ENCODE measurements at places on chromosomes 12 and 14.

- peak overlapping the region; percentile 47 for H3K4me3 ChIP-seq
- H3K27me3 ChIP-seq = no peaks in the 10 kb centered on the region
- peaks cover 3% of the 10 kb centered on the region for H3K36me3 ChIP-seq
- H3K27ac ChIP-seq = peak overlapping the region; percentile 98
- DNase-seq = peak; percentile 64
These were observed 1133.3 kb downstream of the BCL11B start for GRCh38 chr14:98138666-98139065.

- no peak overlapping the region for H3K4me3 ChIP-seq
- no peaks in the 10 kb centered on the region for H3K4me1 ChIP-seq
- peaks cover 23% of the 10 kb centered on the region for H3K27me3 ChIP-seq
- no peaks in the 10 kb centered on the region for H3K36me3 ChIP-seq
These were observed 100.2 kb downstream of the EPS8 start for GRCh38 chr12:15688838-15689625.

GRCh38 chr14:34198096-34198495, 247.2 kb upstream of the EGLN3 start:
- H3K36me3 ChIP-seq = no peaks in the 10 kb centered on the region
- H3K27ac ChIP-seq = no peak overlapping the region
- no peak overlapping the region for H3K4me3 ChIP-seq
- peaks cover 8% of the 10 kb centered on the region for H3K27me3 ChIP-seq

DNA sequence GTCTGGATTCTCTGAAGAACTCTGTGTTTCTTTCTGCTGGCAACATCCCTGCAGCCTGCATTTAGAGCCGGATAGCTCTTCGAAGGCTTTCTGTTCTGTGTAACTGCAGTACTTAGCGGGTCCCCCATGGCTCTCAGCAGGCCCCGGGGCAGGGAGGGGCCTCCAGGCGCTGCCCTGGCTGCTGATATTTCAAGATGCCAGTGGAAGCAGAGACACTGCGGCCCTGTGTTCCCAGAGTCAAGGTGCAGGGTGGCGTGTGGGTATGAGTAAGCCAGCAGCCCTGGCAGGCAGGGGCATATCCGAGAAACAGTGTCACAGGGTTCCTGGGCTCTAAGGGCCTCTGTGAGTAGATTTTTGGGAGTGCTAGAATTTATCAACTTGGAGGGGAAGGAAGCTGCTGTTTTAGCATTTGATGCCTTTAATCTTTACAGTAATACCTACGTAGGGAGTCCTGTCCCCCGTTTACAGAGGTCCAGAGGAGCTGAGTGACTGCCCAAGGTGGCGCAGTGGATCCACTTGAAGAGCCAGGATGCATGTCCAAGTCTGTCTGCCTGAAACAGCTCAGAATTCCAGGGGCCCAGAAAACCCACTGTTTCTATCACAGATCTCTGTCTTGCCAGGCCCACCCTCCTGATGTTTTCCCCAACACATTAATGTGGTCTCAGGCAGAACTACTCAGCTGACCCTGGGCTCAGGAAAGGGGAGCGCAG, 16.2 kb downstream of the ESRRB start:
- no peaks in the 10 kb centered on the region for H3K36me3 ChIP-seq
- no peak for DNase-seq
- no peak overlapping the region for H3K4me3 ChIP-seq
- no peak overlapping the region for H3K27ac ChIP-seq
- no peaks in the 10 kb centered on the region for H3K4me1 ChIP-seq

- no peaks in the 10 kb centered on the region for H3K27me3 ChIP-seq
- H3K4me3 ChIP-seq = no peak overlapping the region
- H3K36me3 ChIP-seq = no peaks in the 10 kb centered on the region
- DNase-seq = no peak
These were observed 34.2 kb downstream of the DTX1 start for GRCh38 chr12:113090740-113091139.

- H3K4me1 ChIP-seq = peaks cover 59% of the 10 kb centered on the region
- H3K36me3 ChIP-seq = peaks cover 17% of the 10 kb centered on the region
- peak overlapping the region; percentile 96 for H3K27ac ChIP-seq
These were observed 24.2 kb downstream of the CDK17 start for GRCh38 chr12:96375841-96376604.

- no peaks in the 10 kb centered on the region for H3K27me3 ChIP-seq
- H3K4me1 ChIP-seq = no peaks in the 10 kb centered on the region
- no peak overlapping the region for H3K27ac ChIP-seq
- DNase-seq = no peak
- no peak overlapping the region for H3K4me3 ChIP-seq
These were observed 112.7 kb downstream of the METTL25 start for GRCh38 chr12:82470906-82471512.

- peak; percentile 51 for DNase-seq
- peak overlapping the region; percentile 94 for H3K27ac ChIP-seq
- H3K36me3 ChIP-seq = peaks cover 70% of the 10 kb centered on the region
- H3K4me3 ChIP-seq = peak overlapping the region; percentile 62
These were observed 14.2 kb upstream of the MYO1A start for GRCh38 chr12:57063991-57064685.

- H3K4me3 ChIP-seq = peak overlapping the region; percentile 51
- H3K4me1 ChIP-seq = peaks cover 27% of the 10 kb centered on the region
- H3K36me3 ChIP-seq = peaks cover 5% of the 10 kb centered on the region
- H3K27me3 ChIP-seq = peaks cover 15% of the 10 kb centered on the region
- DNase-seq = peak; percentile 15
These were observed 107.2 kb downstream of the DUSP6 start for GRCh38 chr12:89245090-89245489.

GRCh38 chr12:72053604-72054003, 115.0 kb downstream of the TPH2 start:
- DNase-seq = no peak
- H3K27ac ChIP-seq = no peak overlapping the region
- H3K4me3 ChIP-seq = no peak overlapping the region
- H3K36me3 ChIP-seq = no peaks in the 10 kb centered on the region
- no peaks in the 10 kb centered on the region for H3K4me1 ChIP-seq

DNA sequence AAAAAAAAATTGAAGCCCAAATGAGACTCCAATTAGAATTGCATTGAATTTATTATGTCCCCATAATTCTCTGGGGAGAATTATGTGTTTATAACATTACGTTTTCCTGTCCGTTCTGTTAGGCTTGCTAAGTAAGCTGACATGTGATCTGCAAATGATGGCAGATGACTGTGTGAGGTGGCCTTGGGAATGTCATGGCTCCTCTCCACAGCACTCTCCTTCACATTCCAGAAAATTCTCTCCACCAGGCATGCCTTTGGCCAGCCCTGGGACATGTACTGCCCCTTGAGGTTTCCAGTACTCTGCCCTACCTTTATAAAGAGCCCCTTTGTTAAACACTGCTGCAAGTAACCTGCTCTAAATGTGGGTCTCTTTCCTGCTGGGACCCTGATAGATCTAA, 28.3 kb upstream of the INF2 start:
- no peak overlapping the region for H3K27ac ChIP-seq
- peaks cover 34% of the 10 kb centered on the region for H3K4me1 ChIP-seq
- no peak for DNase-seq
- no peaks in the 10 kb centered on the region for H3K27me3 ChIP-seq

GRCh38 chr14:34126586-34126985, 175.7 kb upstream of the EGLN3 start:
- peaks cover 4% of the 10 kb centered on the region for H3K27me3 ChIP-seq
- H3K36me3 ChIP-seq = no peaks in the 10 kb centered on the region
- H3K4me1 ChIP-seq = no peaks in the 10 kb centered on the region
- no peak for DNase-seq
- H3K27ac ChIP-seq = no peak overlapping the region

DNA sequence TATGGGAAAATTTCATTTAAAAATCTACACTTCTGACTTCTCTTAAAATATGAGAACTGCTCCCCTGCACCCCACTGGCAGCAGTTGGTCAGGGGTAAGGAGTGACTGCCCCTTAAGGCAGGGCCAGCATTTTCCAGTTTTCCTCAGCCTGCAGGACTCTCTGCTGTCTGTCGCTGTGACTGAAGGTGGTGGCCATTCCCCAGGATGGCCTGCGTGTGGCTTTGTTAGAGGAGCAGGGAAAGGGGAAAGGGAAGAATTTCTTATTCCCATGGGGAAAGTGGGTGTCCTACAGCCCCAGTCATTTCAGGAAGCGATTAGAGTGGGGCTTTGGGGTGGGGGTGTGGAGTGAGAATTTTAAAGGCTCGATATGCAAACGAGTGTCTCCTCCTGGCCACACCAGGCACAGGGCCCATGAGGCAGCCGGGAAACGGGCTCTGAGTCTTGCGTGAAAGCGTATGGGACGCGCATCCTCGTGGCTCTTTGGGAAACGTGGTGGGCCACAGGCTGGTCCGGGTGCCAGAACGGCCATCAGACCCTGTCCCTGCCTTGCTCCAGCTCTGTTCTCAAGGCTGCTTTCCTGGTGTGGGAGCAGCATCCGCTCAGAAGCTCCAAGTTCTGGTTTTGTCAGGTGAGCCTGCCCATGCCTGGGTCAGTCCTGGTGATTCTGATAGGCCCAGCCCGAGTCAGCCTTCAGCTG, 23.5 kb downstream of the ADGRD1 start:
- H3K4me1 ChIP-seq = no peaks in the 10 kb centered on the region
- H3K27me3 ChIP-seq = peaks cover 11% of the 10 kb centered on the region
- H3K27ac ChIP-seq = no peak overlapping the region
- no peak overlapping the region for H3K4me3 ChIP-seq
- no peak for DNase-seq

GRCh38 chr12:108447168-108447832, 67.8 kb upstream of the FICD start:
- H3K27ac ChIP-seq = no peak overlapping the region
- DNase-seq = no peak
- no peaks in the 10 kb centered on the region for H3K36me3 ChIP-seq
- no peaks in the 10 kb centered on the region for H3K4me1 ChIP-seq
- H3K27me3 ChIP-seq = peaks cover 34% of the 10 kb centered on the region

GRCh38 chr14:55607386-55607785, 27.4 kb downstream of the KTN1 start:
- H3K4me3 ChIP-seq = no peak overlapping the region
- H3K27ac ChIP-seq = no peak overlapping the region
- H3K4me1 ChIP-seq = peaks cover 33% of the 10 kb centered on the region
- DNase-seq = no peak
- H3K27me3 ChIP-seq = no peaks in the 10 kb centered on the region

DNA sequence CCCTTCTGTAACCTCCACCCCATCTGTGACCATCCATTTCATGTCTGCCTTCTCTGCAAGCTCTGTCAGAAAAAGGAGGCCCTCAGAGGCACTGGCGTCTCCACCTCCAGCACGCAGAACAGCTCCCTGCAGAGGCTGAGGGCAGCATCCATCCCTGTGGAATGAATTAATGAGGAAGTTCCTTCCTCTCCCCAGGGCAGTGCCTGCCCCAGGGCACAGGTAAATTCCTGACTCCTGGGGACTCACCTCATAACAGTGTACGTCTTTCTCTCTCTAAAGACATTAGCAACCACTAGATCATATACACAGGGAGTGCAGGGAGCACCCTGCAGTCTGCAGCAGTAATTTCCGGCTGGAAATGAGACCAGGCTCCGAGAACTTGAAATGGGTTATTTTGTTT, 155.0 kb upstream of the TMEM132C start:
- no peaks in the 10 kb centered on the region for H3K27me3 ChIP-seq
- DNase-seq = no peak
- H3K27ac ChIP-seq = no peak overlapping the region
- H3K36me3 ChIP-seq = no peaks in the 10 kb centered on the region
- no peak overlapping the region for H3K4me3 ChIP-seq

DNA sequence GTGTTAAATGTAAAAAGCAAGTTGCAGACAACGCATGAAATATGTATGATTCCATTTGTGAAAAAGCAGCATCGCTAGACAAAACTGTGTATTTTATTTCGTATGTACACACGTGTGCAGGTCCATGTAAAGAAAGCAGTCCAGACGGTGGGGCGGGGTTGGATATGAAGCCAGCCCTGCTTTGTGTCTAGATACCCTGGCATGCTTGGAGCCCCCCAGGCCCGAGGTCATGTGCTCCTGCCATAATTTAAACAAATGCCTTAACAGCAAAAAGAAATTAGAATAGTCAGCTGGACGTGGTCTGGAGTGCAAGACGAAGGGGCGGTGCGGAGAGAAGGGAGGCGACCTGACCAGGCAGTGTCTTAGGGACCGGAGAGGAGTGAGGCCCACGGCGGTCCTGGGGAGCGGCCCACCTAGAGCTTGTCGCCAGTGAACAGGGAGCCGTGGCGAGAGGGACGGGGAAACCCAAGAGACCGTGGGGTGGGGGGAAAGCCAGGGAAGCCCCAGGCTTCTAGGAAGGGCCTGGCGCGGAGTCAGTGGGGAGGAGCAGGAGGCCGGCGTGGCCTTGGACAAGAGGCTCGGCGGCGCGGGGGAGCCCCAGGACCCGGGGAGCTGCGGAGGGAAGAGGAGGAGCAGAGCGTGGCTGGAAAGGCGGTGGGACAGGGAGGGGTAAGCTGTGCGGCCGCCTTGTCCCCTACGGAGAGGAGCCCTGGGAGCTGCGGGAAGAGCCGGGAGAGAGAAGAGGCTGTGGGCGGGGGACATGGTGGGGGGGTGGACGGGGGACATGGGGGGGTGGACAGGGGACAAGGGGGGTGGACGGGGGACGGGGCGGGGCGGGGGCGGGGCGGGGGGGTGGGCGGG, 118.5 kb upstream of the C14orf180 start:
- H3K4me1 ChIP-seq = peaks cover 4% of the 10 kb centered on the region
- no peak overlapping the region for H3K27ac ChIP-seq
- H3K4me3 ChIP-seq = no peak overlapping the region
- H3K27me3 ChIP-seq = peaks cover 65% of the 10 kb centered on the region
- no peaks in the 10 kb centered on the region for H3K36me3 ChIP-seq
- no peak for DNase-seq

- H3K4me3 ChIP-seq = no peak overlapping the region
- peaks cover 37% of the 10 kb centered on the region for H3K27me3 ChIP-seq
- H3K27ac ChIP-seq = no peak overlapping the region
- H3K36me3 ChIP-seq = no peaks in the 10 kb centered on the region
These were observed 7.7 kb downstream of the KRT83 start for GRCh38 chr12:52313461-52313860.

DNA sequence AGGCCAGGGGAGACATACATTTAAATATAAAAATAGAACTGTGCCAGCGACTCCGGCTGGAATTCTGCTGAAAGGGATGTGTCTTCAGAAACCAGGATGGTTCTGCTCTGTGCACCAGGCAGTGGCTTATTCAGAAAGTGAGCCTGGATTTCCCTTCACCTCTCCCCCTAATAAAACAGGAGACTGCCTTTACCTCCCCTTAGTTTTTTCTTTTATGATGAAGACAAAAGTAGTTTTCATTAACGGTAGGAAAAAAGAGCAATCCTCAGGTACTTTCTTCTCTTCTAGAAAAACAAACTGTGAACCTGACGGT, 346 bp downstream of the SLC7A8 start:
- H3K4me3 ChIP-seq = no peak overlapping the region
- peaks cover 7% of the 10 kb centered on the region for H3K4me1 ChIP-seq
- no peaks in the 10 kb centered on the region for H3K36me3 ChIP-seq
- no peak overlapping the region for H3K27ac ChIP-seq
- DNase-seq = no peak

All from activated naive CD8-positive, alpha-beta T cell treated with anti-CD3 and anti-CD28 coated beads for 36 hours (primary cell).